Activated naive CD4-positive, alpha-beta T cell treated with anti-CD3 and anti-CD28 coated beads for 36 hours (primary cell): ENCODE measurements at places on chromosomes 11 and 22.

GRCh38 chr22:27715106-27715505, 86.5 kb downstream of the MN1 start:
- DNase-seq: no peak

GRCh38 chr11:86610559-86611341, 61.7 kb downstream of the ME3 start:
- no peak for DNase-seq

DNA sequence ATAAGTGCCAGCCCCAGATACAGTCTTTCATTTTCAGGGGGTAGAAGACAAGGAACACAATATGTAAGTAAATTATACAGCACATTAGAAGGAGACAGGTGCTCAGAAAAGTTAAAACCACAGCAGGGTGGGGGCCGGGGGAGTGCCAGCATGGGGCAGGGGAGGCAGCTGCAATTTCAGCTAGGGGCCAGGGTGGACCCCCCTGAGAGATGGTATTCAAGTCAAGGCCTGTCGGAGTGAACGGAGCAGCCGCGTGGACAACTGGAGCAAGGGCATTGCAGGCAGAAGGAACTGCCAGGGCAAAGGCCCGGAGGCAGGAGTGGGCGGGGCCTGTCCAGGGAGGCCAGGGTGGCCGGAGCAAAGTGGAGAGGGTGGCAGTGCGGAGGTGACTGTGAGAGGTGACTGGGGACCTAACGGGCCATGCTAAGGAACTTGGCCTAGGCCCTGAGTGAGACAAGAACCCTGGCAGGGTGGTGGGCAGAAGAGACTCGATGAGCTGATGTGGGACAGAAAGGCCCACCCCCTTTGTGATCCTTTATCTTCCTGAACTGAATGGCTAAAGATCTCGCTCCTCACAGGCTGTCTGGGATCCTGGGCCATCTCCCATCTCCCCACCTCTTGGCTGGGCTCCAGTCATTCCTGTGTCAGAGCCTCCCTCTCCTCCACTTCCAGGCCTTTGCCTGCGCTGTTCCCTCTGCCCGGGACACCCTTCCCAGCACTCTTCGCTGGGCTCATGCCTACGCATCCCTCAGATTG, 22.4 kb upstream of the FLRT1 start:
- DNase-seq: no peak

GRCh38 chr11:126366064-126366822, 10.8 kb downstream of the ST3GAL4 start:
- no peak for DNase-seq

DNA sequence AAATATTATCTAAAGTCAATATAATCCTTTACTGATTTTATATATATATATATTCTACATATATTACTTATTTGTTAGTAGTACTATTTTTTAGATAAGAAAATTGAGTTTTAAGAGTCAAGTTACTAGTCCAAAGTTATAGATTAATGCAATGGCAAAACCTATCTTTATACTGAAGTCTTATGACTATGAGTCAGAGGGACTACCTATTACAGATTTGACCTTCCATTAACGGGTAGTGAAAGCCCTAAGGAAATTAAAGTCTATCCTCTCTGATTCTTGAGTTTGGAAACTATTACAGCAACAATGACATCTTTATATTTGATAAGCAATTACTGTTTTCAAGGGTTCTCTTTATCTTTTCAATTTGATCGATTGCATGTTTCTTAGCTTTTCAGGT, 315.8 kb downstream of the CASP12 start:
- no peak for DNase-seq

DNA sequence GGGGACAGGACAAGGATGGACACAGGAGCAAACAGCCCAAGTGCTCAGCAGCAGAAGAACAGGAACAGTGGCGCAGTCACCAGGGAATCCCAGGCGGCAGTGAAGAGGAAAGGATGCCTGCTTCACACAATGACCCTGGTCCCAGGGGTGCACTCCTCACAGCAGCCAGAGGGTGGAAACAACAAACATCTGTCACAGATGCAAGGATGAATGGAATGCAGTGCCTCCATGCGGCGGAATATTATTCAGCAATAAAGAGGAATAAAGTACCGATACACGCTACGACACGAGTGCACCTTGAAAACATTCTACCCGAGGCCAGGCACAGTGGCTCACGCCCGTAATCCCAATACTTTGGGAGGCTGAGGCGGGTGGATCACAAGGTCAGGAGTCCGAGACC, 12.7 kb downstream of the CSNK1E start:
- no peak for DNase-seq

- peak; percentile 38 for DNase-seq
These were observed 346 bp downstream of the PPFIBP2 start for GRCh38 chr11:7514099-7514591.

- no peak for DNase-seq
These were observed 143.1 kb upstream of the DDI1 start for GRCh38 chr11:103893371-103893770.

- no peak for DNase-seq
These were observed 1.3 kb downstream of the CDHR5 start for GRCh38 chr11:623349-623869.

- no peak for DNase-seq
These were observed 609.7 kb downstream of the TBC1D22A start for GRCh38 chr22:47372111-47372581.

- DNase-seq: peak; percentile 71
These were observed 19.2 kb upstream of the OR56A3 start for GRCh38 chr11:5922749-5923426.

DNA sequence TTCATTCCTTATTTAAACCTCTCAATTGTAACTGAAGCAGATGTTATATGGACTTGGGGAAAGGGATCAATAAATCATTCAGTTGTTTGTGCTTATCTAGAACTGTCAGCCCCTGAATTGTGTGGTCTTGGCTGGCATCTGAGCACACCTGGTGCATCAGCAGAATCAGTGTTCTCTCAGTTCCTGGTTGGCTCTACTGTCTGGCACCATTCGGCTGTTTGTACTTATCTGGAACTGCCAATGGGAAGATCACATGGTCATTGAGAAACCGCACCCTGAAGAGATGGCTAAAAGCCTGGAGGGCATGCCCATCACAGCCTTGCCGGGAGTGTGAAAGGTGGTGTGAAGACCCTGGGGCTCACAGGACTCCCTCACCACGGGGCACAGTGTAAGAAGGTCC, 37.1 kb upstream of the EHF start:
- no peak for DNase-seq

GRCh38 chr11:59520741-59521140, 9.4 kb downstream of the OR4D9 start:
- no peak for DNase-seq

DNA sequence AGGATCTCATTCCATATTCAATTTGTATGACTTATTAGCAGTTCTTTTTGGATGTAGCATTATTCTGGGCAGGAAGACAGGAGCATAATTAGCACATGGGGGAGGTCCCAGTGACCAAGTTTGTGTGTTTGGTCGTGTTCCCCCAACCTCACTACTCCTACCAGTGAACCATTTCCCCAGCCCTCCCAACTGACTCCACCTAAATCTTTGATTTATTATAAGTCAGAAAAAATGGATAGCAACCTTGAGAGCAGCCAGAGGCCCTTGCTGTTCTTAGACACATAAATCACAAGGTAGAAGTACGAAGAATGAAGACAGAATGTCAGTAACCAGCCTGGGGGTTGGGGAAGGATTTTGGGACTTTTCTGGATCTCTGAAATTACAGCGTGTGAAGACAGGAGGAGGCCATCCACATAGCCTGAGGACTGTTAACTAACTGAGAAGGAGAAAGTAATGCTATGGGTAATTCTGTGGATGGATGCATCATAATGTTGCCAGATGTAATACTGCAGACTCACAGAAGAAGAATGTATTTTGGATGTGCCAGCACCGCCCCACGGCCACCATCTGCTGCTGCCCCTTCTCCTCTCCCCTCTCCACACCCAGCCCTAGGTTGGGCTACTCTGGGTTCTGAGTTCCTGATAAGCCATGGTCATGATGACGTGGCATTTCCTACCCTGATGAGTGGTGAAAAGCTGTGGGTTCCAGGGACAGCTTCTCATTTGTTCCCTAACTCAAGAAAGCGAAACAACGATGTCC, 124.3 kb upstream of the TTC12 start:
- no peak for DNase-seq

- peak; percentile 72 for DNase-seq
These were observed 23.9 kb downstream of the MYO7A start for GRCh38 chr11:77151804-77152509.

GRCh38 chr11:111812211-111812610, 46.0 kb upstream of the PPP2R1B start:
- DNase-seq: no peak
